Heart right ventricle (tissue), 16 donors: ENCODE measurements at places on chromosomes 6 and 20. TPM values are rescaled to one million over a fixed set of nuclear protein-coding genes. Genes with fewer than 3 reads are reported as not detected.
A peak's percentile ranks its signal among the peaks of the same experiment; 100 is the strongest.

DNA sequence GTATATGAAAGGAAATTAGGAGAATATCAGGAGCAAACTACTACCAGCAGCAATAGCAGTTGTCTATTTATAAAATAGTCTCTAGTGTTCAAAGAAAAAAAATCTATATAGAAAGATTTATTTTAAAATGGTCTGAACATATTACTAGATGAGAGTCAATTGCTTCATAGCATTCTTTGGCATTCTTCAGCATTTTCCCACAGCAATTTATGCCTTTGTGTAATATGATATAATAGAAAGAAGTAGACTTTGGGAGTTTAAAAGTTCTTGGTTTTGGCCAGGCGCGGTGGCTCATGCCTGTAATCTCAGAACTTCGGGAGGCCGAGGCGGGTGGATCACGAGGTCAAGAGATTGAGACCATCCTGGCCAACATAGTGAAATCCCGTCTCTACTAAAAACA, 157.0 kb upstream of the PLN start:
- DNase-seq, result no peak

- no peak for DNase-seq
These were observed 92.5 kb upstream of the PDE10A start for GRCh38 chr6:165755583-165755982.

DEK gene
- 48.8 TPM for total RNA-seq

ANKRD6 gene
- 9.8 TPM for total RNA-seq

DNA sequence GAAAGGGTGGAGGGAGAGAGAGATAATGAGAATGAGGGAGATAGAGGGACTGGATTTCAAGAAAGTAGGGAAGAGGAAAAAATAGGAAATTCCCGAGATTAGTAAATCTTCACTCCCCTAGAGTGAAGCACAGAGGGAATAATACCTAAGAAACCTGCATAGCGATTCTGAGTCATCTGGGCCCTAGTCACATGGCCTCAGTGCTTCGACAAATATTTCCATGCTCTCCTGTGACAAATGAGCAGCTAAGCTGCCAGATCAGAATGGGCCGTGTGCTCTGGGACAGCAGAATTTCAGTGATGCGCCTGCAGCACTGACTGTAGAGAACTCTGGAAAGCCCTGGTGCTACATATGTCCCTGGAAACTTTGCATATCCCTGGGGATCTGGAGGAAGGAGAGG, 48.6 kb upstream of the GRIK2 start:
- no peak for DNase-seq

- no peak for DNase-seq
These were observed 146.9 kb upstream of the KCNG1 start for GRCh38 chr20:51169813-51170212.

DNA sequence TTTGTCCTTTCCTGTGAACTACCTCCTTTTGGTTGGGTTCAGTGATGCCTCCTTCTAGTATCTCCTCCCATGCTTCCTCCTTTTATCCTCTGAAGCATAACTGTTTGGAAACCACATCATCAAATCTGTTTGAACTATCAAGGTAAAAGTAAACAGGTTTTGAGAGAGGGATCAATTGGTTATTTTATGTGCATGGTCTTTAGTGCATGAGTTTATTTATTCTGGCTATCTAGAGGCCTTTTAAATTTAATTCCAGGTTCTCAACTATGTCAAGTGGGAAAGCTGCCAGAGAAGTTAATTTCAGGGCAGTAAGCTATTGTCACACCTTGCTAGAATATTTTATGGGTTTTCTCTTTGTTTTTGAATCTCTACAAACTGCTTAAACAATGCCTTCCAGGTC, 54.1 kb downstream of the WASF1 start:
- DNase-seq, result no peak

GRCh38 chr6:24359640-24360454, 2.0 kb upstream of the DCDC2 start:
- DNase-seq, result peak; percentile 65

DNA sequence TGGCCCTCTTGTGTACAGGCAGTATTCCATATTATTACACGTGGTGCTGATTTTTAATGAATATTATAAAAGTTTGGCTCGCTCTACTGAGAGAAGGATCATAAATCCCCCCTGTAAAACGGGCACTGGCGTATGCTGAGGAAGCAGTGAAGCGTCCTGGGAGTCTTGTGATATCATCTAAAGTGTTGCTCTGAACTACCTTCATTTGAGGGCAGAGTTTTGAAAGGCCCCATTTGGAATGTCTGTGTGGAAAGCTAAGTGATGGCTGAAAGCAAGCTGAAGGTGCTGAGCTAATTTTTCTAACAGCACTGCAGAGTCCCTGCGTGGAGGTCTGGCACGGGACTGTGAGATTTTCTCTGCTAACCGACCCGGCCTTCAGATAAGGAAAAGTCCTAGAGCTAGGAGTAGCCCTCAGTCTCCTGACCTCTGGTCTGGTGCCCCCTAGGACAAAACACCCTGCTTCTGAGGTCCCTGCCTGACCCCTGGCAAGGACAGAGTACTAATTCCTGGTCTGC, 1.3 kb upstream of the BACH2 start:
- no peak for DNase-seq

DNA sequence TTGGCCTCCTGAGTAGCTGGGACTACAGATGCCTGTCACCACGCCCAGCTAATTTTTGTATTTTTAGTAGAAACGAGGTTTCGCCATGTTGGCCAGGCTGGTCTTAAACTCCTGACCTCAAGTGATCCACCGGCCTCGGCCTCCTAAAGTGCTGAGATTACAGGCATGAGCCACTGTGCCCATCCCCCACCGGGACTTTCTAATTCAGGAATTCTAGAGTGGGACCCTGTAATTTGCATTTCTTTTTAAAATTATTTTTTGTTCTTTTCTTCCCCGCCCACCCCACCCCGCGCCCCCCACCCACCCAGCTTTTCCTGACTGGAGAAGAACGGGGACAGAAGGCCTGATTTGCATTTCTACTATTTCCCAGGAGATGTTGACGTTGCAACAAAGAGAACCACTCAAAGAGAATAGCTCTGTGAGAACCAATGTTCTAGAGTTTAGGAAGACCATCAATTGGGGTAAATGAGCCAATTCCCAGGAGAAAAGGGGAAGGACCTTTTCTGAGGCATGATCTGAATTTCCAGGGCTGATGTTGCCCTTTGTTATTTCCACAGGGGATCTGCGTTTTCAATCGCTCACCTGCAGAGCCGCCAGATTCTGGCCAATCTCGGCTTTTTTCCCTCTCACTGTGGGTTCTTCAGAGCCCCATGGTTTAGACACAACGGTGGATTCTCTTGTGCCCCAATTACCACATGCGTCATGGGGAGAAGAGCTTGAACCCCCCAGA, 33.2 kb upstream of the TFAP2C start:
- no peak for DNase-seq

GRCh38 chr6:26234421-26235301, 130.3 kb upstream of the BTN3A2 start:
- no peak for DNase-seq

SLC35F1 gene
- total RNA-seq, result 6.2 TPM

GRCh38 chr6:73610444-73611275, 43.1 kb downstream of the SLC17A5 start:
- DNase-seq, result no peak

MEP1A gene
- not detected for total RNA-seq

GRCh38 chr6:82832811-82833210, 232.8 kb downstream of the UBE3D start:
- no peak for DNase-seq

GSTA1 gene
- not detected for total RNA-seq

GRCh38 chr6:100288311-100288710, 176.4 kb downstream of the SIM1 start:
- DNase-seq, result no peak
